ENCODE measurements at places on chromosomes 1 and 21.
A peak's percentile ranks its signal among the peaks of the same experiment; 100 is the strongest.

DNA sequence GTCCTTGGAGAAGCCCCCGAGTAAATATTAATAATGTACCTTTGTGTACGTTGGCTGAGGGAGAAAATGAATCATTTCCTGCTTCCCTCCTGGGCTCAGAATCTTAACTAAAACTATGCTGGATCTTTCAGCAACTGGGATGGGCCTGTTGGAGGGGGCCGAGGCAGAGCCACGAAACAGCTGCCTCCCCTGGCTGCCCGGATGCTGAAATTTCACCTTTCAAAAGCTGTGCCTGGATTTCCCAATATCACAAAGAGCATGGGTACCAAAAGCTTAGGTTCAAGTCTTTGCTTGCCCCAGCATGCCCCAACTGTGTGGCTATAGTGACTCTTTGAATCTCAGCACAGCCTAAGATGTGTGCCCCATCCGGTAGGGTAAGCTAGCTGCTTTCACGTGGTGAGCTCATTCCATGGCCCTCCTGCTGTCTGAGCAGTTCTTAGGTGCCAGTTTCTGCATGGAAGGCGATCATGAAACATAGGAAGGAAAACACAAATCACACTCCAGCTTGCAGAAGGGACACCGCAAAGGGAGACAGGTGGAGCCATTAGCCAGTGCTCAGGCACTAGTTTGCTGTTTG, 473.5 kb downstream of the PTPRU start:
- no peak for DNase-seq
- H3K4me1 ChIP-seq, result no peaks in the 10 kb centered on the region
- no peaks in the 10 kb centered on the region for H3K36me3 ChIP-seq

GRCh38 chr1:151143057-151143435, 3.4 kb downstream of the SEMA6C start:
- peaks cover 19% of the 10 kb centered on the region for H3K4me1 ChIP-seq
- no peak overlapping the region for H3K4me3 ChIP-seq
- no peak overlapping the region for H3K27ac ChIP-seq
- no peaks in the 10 kb centered on the region for H3K36me3 ChIP-seq

DNA sequence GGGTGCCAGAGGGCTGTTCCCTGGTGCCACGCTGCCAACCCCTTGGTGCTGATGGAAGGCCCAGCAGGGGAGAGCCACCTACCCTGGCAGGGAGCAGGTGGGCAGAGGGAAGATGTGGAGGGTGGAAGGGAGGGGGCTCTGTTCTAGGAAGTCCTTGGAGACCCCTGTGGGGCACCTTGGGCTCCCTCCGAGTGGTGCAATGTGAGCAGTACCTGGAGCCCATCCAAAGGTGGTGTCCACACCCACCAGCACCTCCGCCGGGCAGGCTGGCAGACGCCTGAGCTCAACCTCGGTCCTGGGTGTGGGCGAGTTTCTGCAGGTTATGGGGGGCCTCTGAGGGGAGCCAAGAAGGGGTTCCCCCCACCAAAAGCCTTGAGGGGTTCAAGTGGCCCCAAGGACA, 11.3 kb upstream of the DNMT3L start:
- H3K27ac ChIP-seq, result no peak overlapping the region
- H3K4me3 ChIP-seq, result no peak overlapping the region
- no peaks in the 10 kb centered on the region for H3K27me3 ChIP-seq
- no peaks in the 10 kb centered on the region for H3K4me1 ChIP-seq
- H3K36me3 ChIP-seq, result no peaks in the 10 kb centered on the region

GRCh38 chr1:198320759-198321158, 164.0 kb downstream of the NEK7 start:
- H3K27me3 ChIP-seq, result no peaks in the 10 kb centered on the region
- no peak overlapping the region for H3K27ac ChIP-seq
- H3K4me3 ChIP-seq, result no peak overlapping the region

DNA sequence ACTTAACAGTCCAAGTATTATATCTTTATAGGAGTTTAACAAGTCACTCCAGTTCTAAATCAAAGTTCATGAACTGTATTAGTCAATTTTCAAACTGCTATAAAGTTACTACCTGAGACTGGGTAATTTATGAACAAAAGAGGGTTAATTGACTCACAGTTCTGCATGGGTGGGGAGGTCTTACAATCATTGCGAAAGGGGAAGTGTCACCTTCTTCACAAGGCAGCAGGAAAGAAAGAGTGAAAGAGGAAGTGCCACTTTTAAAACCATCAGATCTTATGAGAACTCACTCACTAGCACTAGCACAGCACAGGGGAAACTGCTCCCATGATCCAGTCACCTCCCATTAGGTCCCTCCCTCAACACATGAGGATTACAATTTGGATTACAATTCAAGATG, 70.0 kb downstream of the CLCA4 start:
- H3K36me3 ChIP-seq, result no peaks in the 10 kb centered on the region
- H3K27me3 ChIP-seq, result no peaks in the 10 kb centered on the region
- H3K4me1 ChIP-seq, result peaks cover 22% of the 10 kb centered on the region
- peak overlapping the region; percentile 65 for H3K27ac ChIP-seq

Data from B cell (primary cell).